ENCODE measurements at places on chromosomes 6 and 20.

- no peak for DNase-seq
Measured at GRCh38 chr20:2754424-2754823, 46.0 kb downstream of the CPXM1 start.

DNA sequence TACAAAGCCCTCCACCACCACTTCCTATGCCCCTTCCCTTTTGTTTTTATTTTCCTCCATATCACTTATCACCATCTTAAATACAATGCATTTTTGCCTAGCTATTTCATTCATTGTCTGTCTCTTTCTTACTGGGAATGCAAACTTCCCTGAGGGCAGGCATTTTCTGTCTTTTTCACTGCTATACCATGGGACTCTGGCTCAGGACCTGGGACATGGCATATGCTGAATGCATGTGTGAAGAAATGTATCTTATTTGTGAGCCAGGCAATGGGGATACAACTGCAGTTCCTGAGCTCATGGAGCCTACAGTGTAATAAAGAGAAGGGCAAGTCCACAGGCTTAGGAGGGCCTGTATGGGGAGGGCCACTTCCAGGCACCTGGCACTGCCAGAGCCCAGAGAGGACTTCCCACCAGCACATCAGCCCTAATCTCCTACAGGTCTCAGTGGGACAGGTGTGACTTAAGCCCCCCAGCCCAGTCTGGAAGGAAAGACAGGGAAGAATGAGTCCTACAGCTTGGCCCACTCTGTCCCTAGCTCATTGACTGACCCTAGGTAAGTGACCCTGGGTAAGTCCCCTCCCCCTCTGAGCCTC lies 43.2 kb downstream of the TFEB start:
- no peak for DNase-seq

- DNase-seq = no peak
Measured at GRCh38 chr20:46647469-46647868, 3.8 kb downstream of the SLC13A3 start.

DNA sequence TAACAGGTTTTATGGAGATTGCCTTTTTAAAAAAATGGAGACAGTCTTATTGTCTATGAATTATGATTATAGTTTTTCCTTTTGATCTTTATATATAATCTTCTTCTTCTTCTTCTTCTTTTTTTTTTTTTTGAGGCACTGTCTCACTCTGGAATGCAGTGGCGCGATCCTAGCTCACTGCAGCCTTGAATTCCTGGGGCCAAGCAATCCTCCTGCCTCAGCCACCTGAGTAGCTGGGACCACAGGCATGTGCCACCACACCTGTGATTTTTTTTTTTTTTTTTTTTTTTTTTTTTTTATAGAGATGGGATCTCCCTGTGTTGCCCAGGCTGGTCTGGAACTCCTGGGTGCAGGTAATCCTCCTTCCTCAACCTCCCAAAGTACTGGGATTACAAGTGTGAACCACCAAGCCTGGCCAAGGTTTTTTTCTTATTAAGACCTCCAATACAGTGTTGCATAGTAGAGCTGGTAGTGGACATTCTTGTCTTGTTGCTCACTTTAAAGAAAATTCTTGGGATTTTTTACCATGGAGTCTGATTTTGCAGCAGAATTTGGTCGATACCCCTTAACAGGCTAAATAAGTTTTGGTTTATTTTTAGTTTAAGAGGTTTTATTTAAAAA lies 46.5 kb downstream of the STK4 start:
- no peak for DNase-seq

- no peak for DNase-seq
Measured at GRCh38 chr20:23371496-23371895, 9.5 kb downstream of the GZF1 start.

DNA sequence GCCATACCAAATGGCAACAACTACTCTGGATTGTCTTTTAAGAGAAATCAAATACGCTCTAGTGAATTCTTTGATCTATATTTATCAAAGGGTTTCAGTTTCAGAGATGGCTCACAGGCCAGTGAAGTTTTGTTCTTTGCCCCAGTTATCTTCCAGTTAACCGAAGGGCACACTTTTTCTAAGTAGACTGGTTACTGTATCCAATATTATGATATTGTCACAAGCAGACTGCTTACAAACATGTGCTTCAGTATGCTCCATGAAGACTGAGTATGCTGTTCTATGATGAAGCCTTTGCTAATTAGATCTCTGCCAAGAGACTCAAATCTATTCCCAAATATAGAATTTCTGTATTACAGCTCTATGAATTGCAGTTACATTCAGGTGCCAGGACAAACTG lies 181.1 kb downstream of the REV3L start:
- no peak for DNase-seq

DNA sequence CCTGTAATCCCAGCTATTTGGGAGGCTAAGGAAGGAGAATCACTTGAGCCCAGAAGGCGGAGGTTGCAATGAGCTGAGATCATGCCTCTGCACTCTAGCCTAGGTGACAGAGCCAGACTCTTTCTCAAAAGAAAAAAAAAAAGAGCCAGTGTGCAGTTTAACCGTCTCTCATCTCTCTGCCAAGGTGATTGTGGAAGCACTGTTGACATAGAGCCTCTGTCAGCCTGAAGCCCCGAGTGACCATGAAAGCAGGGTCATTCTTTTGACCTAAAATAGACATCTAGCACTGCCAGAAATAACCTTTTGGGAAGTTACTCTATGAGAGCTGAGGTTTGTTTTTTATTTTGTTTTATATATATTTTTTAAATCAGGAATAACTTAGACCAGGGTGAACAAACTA lies 7.4 kb downstream of the DEFB127 start:
- no peak for DNase-seq

DNA sequence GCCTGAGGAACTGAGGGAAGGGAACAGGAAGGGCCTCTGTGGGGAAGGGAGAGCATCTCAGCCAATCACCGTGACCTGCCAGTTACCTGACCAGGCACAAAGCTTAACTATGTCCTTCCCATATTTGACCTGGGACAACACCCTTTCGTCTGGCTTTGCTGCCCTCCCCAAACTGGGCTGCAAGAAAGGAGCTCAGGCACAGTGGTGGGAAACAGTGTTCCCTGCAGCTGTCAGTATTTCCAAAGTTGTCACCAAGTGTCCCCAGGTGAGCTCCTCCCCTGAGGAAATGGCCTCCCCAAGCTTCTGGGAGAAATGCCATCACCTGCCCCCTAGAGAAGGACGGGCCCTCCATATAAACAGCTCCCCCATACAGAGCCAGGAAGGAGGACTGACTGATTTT lies 17.9 kb downstream of the NCR2 start:
- DNase-seq = no peak

- no peak for DNase-seq
Measured at GRCh38 chr6:44166591-44167184, 8.1 kb downstream of the CAPN11 start.

DNA sequence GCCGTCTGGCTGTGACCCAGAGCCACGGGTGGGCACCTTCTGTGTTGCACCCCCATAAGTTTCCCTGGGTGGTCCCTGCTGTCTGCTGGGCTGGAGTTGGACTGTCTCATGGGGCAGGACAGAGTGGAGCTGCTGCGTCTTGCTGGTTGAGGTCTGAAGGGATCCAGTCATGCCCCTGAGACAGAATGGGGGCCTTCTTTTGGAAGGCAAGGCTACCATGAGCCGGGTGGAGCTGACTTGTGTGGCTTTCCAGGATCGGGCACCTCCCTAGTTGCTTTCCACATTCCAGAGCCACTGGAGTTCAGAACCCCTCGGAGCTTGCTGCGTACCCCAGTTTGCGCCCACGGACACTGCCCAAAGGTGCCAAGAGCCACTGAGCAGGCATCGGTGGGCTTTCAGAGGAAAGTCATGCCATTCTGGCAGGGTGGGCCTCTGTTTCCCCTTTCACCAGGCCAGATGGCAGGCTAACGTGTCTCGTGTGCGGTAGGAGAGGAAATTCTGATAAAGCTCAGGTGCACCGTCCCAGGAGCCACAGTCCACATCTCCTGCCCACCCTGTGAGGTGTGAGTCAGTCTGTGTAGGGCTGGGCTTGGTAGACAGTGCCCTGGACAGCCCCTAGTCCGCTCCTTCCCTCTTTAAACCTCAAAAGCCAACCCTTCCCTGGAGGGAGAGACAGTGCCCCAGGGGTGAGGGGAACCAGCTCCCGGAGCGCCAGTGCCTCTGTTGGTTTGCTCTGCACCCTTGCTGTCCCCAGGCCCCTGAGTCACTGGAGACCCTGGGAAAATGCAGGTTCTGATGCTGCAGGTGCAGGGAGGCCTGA lies 125.3 kb downstream of the SYCP2 start:
- DNase-seq = no peak

DNA sequence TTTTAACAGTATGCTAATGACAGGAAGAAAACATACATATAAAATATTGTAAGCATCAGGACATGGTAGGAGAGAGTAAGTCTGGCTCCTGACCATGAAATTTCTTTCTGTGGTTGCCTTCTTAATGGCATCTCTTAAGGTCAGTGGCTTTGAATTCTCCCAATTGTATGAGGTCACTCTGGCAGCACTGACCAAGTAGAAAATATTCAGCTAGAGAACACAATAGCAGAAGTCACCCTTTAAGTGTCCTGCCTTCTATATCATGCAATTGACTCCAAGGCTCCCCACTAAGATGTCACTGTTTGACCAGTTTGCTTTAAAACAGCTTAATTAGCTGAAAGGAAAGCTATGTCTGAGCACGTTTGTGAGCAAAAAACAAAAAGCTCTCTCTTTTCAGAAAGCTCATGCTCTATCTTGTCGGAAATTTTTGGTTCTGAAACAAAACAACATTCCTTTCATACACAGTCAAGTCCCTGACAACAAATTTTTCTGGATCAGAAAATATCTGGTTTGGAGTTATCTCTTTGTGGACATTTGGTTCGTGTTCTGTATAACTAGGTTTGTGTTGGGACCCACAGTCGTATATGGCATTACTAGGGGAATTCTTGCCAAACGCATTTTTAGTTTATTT lies 120.9 kb upstream of the IFNGR1 start:
- no peak for DNase-seq

All from stimulated activated CD8-positive, alpha-beta memory T cell treated with anti-CD3 and anti-CD28 coated beads, Interleukin-7, amount 100 ng/mL, for 24 hours (primary cell).